ENCODE measurements at places on chromosomes 7 and 10.

- no peak for DNase-seq
Measured at GRCh38 chr7:32043688-32044087, 26.5 kb downstream of the PDE1C start.

DNA sequence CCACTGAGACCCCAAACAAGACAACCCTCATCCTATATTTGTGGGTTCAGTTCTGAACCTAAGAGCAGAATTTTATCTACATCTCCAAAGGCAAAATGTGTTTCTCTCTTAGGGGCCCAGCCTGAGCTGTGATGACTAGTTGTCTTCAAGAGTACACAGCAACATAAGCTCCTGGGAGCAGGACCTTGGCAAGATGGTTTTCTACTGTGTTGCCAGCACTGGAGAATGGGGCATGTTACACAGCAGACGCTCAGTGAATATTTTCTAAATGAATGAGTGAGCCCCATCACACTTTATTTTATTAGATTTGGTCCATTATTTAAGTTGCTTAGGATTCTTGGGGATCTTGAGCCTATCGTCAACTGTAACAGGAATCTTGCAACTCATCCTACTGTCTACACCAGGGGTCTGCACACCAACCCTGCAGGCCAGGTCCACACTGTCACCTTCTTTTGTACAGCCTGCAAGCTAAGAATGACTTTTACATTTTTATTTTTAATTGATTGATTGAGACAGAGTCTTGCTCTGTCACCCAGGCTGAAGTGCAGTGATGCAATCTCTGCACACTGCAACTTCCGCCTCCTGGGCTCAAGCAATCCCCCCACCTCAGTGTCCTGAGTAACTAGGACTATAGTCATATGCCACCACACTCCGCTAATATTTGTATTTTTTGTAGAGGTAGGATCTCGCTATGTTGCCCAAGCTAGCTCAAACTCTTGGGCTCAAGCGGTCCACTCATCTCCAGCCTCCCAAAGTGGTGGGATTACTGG is 347.1 kb downstream of the FGFR2 start:
- no peak for DNase-seq

- no peak for DNase-seq
Measured at GRCh38 chr7:23863209-23863787, 153.3 kb downstream of the STK31 start.

DNA sequence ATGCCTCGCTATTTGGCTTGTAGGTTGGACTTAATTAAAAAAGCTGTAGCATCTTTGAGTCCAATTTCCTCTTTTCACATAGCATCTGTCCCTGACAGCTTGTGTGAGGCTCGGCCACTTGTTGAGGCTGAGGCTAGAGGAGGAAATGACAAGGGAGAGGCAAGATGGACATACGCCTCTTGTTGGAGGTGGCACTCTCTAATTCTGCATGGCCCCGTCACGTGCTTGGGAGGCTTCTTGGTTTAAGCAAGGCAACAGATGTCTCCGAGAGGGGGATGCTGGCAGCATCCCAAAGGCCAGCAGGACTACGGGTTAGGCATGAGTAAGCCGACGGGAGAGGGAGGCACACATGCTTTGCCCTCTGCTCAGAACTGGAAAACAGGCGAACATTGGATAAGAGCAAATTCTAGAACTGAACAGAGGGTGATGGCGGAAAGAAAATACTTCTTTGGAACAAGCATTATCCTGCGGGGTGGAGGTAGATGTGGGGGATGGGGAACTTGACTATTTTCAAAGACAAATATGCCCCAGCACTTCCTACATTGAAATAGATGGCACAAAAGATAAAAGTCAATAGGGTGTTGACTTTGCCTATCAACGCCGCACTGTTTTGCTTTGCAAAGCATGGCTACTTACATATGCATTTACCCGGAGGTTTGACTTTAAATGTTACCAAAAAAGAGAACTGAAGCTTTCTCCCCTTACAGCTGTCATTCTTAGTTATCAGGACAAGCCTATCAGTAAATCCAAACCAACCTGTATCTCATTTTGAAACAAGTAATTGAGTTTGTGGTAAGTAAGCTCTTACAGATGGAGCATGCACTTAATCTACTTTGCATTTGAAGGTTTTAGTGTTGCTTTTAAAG is 94.8 kb downstream of the CHN2 start:
- no peak for DNase-seq

DNA sequence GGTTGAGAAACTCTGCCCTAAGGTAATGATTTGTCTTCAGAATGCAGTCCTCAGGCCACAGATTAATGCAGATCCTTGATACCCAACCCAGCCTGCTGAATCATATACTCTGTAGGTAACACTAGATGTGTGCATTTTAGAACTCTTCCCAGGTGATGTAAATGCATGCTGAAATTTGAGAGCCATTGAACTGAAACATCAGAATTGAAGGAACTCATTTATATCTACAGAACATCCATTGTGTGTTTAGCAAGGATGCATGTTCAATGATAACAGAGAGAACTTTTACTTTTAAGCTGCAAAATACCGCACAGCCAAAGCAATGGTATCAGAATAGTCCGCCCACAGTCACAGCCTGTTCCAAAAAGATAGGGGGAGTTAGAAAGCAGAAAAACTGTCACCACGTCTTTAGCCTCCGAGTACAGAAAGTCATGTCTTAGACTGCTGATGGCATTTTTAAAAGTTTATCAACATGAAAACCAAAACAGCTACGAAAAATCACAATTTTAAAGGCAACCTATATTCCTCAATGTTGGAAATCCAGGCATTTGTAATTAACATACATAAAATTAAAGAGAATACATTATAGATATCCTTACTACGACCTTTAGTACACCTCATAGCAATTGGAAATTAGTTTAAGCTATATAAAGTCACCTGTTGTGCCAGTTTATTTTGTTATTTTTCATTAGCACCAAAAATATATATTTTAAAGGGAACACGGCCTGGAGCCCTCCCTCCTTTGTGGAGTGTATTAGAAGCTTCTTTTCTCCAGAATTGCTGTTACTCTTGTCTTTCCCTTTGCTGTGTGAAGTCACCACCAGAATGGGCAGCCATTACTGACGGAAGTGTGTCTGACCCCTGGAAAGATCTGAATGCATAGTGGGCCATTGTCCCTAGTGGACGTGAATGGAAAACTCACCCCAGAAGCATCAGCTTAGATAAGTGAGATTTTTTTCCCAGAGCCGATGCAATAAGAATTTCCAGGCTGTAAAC is 65.8 kb upstream of the PRKAR2B start:
- no peak for DNase-seq

DNA sequence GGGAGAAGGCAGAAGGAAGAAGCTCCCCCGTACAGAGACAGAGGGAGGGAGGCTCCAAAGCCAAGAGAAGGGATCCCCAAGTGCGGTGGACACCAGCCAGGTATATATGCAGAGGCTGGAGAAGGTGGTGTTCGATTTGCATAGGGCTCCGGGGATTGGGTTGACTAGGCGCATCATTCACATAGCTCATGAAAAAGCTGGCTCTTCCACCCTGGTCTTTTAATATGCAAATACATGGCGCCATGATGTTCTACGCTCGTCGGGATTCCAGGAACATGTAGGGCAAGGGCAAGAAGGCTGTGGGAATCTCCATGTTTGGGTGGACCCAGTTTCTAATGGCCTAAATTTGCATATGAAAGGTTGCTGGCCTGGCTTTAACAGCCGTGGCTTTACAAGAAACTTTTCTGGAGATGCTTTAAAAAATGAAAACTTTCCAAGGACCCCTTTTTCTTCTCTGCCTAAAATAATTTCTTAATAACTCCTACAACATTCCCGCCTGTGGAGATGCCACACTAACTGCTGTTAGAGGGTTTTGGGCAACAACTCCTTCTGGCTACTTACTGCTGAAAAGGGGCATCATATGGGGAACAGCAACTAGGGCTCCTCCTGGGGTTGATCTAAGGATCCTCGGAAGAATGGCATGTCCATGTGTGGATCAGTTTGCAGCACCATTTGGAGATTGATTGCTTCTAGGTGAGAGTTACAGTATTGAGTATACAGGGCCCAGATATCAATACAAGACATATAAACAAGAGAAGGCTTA is 28.3 kb downstream of the C1GALT1 start:
- DNase-seq = no peak

- DNase-seq = no peak
Measured at GRCh38 chr7:128106821-128107220, 75.6 kb upstream of the LRRC4 start.

GRCh38 chr10:45255706-45256105 is 59.7 kb downstream of the OR13A1 start:
- no peak for DNase-seq

GRCh38 chr7:84950836-84951235 is 236.0 kb downstream of the SEMA3D start:
- DNase-seq = no peak

- DNase-seq = no peak
Measured at GRCh38 chr7:70419526-70420380, 712.2 kb upstream of the GALNT17 start.

- DNase-seq = no peak
Measured at GRCh38 chr7:141389140-141389796, 161.9 kb upstream of the AGK start.

- DNase-seq = no peak
Measured at GRCh38 chr7:20240080-20240926, 23.1 kb upstream of the MACC1 start.
